ACHN (cell line): ENCODE measurements at places on chromosomes 2 and 18.

- DNase-seq = no peak
Measured at GRCh38 chr2:228559774-228560415, 378.4 kb upstream of the SPHKAP start.

DNA sequence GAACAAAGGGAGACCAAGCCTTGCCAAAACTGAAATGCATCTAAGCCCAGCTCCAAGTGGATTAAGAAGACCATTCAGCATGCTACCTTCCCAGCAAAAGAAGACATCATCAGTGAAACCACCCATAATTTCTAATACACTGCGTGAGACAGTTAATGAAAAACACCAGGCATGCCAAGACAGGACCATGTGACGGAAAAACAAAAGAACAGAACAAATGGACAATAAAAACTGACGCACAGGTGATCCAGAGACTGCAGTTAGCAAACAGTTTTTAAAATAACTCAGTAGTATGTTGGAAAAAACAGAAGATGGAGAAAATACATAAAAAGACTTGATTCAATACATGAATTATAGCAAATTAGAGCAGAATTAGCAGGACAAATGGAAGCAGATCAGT lies 15.3 kb downstream of the FAM168B start:
- DNase-seq = no peak

DNA sequence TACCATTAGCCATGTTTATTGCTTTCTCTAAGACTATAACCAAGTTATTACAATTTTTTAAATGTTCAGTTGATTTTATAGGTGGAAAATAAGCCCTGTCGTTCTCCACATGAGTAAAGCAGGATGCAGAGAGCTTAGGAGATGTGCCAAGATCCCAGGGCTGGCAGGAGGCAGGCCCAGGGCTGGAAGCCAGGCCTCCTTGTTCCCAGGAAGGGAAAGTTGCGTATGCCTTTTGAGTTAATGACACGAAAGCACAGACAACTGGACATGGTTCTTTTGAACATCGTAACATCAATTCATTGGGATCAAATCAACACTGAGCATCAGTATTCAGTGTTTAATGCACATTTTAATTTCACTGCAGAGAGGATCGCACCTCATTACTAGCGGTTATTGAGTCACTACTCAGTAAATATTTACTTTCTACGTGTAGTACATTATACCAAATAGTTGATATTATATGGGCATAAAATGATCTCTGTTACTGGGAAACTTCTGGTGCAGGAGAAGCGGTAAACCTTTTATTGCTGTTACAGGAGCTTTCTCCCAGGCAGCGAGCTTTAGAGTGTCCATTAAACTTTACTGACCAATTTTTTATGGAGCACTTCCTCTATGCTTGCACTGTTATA lies 60.0 kb downstream of the RNF144A start:
- no peak for DNase-seq

- no peak for DNase-seq
Measured at GRCh38 chr2:926896-927295, 23.8 kb upstream of the SNTG2 start.

- no peak for DNase-seq
Measured at GRCh38 chr2:204808494-204808893, 263.2 kb downstream of the PARD3B start.

- peak; percentile 47 for DNase-seq
Measured at GRCh38 chr18:74963820-74964446, 245.0 kb downstream of the PTGR3 start.

DNA sequence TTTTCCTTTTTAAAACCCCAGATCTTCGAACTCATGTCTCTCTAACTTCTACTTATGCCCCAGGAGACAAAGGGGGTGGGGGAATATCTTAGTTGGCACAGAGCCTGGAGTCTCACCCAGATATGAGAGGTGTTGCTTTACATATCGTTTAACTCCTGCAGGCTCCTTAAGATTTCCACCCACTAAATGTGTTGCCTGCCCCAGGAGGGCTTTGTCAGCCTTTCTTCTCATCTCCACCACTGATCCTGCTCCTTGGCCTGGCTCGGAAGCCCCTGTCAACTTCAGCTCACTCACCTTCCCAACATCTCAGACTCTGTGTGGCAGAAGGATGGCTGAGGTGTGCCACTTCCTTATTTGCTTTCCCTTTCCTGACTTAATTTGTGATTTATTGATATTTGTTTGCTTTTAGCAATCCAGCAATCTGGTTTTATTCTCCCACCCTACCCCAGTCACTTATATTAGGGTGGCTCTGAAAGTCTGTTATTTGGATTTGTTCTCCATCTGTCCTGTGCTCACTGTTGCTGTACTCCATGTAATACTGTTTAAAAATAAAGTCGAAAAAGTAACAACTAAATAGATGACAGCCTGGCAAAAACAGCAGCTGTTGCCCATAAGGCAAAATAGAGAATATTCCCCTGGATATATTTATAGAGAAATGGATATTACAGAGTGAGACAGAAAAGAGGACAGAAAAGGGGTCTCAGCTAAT lies 200.6 kb downstream of the ZBTB7C start:
- no peak for DNase-seq

GRCh38 chr18:47928466-47928865 lies 2.0 kb downstream of the SMAD2 start:
- DNase-seq = no peak

DNA sequence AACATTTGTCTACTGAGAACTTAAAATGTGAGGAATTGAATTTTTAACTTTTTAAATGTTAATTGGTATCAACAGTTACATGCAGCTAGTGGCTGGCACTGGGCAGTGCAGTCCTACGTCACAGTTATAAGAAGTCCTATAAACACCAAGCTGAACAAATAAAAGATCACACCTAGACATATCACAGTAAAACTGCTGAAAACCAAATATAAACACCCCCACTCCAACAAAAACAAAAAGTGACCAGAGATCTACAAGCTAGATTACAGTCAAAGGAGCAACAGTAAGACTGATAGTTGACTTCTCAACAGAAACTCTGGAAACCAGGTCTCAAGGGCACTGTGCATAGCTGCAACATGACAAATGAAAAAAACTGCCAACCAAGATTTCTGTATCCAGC lies 19.4 kb downstream of the TLK1 start:
- DNase-seq = no peak

- no peak for DNase-seq
Measured at GRCh38 chr2:171210864-171211431, 50.3 kb upstream of the TLK1 start.

- peak; percentile 5 for DNase-seq
Measured at GRCh38 chr18:56995579-56996188, 151.2 kb upstream of the BOD1L2 start.

DNA sequence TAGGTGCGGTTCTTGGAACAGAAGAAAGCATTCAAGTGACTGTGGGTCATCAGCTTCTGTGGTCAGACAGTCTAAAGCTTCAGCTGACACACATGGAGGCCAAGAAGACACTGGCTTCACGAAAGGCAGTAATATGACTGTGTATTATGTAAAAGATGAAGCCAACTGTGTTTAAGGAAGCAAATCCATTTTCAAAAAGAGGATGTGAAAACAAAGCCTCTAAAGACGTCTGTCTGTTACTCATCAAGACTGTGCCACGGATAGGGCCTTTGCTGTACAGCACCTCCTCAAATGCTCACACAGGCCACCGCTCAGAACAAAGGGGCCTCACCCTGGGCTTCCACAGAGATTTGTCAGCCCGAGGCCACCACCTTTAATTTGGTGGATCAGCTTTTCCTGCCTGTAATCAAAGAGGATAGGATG lies 21.1 kb upstream of the TMEM163 start:
- no peak for DNase-seq

DNA sequence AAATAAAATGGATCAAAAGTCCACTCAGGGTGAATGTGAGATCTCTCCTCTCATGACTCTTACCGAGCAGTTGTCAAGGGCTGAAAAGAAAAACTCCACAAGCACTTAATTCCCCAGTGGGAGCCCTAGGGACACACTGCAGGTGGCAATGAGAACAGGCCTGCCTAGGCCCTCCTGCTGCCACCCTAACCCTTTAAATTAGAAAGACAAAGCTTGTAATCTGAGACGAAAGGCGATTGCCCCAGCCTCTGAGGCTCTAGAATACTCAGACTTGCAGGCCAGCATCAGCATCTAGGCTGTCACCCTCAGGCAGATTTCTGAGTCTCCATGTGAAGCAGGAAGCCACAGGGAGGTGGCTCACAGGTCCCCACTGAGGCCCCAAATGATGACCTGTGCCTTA lies 457.0 kb upstream of the MYT1L start:
- DNase-seq = no peak

- no peak for DNase-seq
Measured at GRCh38 chr2:127220102-127220767, at the start of gene CYP27C1. TSS of gene CYP27C1 (minus strand) at chr2:127220299. CDS start at chr2:127220270, 29 bp downstream.

DNA sequence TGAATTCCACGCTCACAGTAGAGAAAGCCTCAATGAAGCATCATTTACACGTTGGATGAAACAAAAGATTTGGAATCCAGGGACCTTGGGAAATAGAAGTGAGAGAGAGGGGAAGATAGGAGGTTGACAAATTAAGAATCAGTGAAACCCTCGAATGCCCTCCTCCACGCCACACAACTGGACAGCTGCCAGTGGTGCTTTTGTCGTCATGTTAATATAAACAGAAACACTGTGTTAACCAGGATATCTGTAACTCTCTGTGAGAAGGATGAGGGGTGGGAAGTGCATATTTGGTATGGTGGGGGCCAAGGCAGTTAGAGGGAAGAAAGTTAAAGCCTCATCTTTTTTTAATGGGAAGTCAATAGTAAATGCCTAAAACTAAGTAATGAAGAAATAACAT lies 108.7 kb downstream of the GFPT1 start:
- DNase-seq = no peak

- peak; percentile 93 for DNase-seq
Measured at GRCh38 chr2:27922842-27923241, 32.3 kb downstream of the BABAM2 start.

GRCh38 chr2:207970147-207970825 lies 55.0 kb downstream of the PLEKHM3 start:
- no peak for DNase-seq

GRCh38 chr18:49997558-49997957 lies 184.2 kb upstream of the ACAA2 start:
- DNase-seq = no peak

DNA sequence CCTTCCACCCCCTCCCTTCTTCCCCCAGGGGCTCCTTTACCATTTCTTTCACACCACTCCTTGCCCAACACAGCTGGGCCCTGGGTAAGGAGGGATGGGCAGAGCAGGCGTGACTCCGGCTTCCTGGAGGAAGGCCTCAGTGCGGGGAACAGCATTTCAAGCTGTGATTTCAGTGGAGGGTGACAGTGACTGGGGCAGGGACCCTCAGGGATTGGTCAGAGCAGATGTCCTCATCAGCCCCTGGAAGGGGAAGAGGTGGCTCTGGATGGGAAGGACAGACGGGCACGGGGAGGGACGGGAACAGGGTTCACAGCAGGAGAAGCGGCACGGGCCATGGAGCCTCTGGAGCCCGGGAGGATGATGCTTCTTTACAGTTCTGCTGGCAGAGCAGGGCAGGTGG lies 130.8 kb upstream of the TWIST2 start:
- DNase-seq = no peak

- peak; percentile 40 for DNase-seq
Measured at GRCh38 chr2:101388232-101388631, 929 bp upstream of the CREG2 start.

- peak; percentile 60 for DNase-seq
Measured at GRCh38 chr2:101883860-101884259, 107.9 kb upstream of the IL1R2 start.

GRCh38 chr18:8696749-8697211 lies 8.6 kb upstream of the MTCL1 start:
- peak; percentile 63 for DNase-seq

GRCh38 chr2:23520256-23520655 lies 135.3 kb downstream of the KLHL29 start:
- no peak for DNase-seq

- no peak for DNase-seq
Measured at GRCh38 chr2:173427887-173428668, 73.4 kb downstream of the CDCA7 start.

DNA sequence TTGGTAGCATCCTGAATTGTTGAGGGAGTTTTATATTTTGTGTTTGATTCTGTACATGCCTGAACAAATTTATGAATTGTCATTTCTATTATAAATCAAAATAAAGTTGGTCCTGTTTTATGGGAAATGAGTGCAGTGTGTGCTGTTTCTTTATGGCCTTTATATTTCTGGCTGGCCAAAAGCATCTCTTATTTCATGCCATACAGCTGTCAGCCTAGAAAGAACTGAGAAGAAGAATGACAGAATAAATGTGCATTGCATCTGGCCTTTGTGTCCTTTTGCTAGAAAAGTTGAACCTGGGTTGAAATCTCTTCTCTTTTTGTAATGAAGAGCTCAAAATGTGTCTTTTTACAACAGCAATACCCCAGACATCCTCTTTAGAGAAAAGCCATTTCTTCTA lies 474.7 kb upstream of the LRATD1 start:
- no peak for DNase-seq

DNA sequence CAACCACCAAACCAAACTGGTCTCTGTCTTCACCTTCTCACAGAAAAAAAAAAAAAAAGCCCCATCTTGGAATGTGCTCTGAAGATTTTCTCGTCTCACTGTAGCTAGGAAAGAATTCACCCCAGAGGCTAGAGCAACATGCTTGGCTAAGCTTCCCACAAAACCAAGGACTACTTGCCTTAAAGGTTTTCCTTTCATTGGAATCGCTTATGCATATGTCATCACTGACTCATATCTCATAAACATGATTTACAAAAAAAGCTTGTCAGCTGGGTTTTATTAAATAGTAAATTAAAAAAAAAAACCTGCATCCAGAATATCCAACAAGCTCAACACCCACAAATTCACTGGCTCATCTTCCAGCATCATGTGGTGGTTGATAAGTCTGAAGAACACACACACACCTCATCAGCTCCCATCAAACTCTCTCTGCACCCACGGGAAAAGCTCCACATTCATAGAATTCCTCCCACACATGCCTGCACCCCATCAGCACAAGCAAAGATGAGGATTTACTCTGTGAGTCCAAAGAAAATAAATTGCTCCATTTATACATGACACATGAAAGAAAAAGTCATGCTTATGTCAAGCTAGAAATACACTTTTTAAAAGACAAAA lies 182.0 kb upstream of the TRIB2 start:
- DNase-seq = peak; percentile 54

DNA sequence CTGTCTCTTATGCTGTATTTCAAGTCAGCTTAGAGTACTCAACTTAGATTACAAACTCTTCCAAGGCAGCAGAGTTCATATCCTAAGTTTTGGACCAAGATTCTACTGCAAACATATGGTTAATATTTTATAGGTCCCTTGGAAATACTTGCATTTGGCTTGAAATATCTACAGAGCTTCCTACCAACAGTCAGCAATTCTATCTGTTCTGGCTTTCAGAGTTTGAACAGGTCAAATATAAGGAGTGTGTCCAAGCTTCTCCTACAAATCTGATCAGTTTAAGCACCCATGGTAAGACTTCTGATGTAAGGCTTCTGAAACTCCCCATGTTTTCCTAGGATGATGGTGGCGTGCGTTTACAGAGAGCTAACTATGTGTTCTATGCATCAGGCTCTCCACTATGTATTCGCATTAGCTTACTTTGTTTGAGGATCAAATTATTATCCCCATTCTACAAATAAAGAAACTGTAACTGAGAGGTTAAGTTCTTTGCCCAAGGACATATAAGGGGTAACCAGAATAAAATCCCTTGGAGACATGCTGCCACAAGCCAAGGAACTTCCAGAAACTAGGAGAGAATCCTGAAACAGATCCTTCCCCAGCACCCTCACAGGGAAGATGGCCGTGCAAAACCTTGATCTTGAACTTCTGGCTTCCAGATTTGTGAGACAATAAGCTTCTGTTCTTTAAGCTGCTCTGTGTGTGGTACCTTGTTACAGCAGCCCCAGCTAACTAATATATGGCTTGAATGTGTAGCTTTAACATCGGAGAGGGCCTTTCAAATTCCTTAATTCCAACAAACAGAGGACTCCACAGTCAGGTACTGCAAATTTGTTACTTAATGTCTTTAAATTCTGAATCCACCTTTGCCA lies 55.1 kb downstream of the ATP8B1 start:
- DNase-seq = no peak
